SJSA1 (cell line): ENCODE measurements at places on chromosomes 5 and 9. TPM values are rescaled to one million over a fixed set of nuclear protein-coding genes. Genes with fewer than 3 reads are reported as not detected.

The GCNT1 gene
- total RNA-seq: 14.6 and 17.8 TPM in 2 replicates

GRCh38 chr9:129200255-129200654 lies 22.2 kb upstream of the IER5L start:
- peaks cover 13% of the 10 kb centered on the region for H3K4me1 ChIP-seq
- no peaks in the 10 kb centered on the region for H3K27me3 ChIP-seq
- H3K36me3 ChIP-seq: no peaks in the 10 kb centered on the region
- H3K4me3 ChIP-seq: no peak overlapping the region
- H3K27ac ChIP-seq: no peak overlapping the region

DNA sequence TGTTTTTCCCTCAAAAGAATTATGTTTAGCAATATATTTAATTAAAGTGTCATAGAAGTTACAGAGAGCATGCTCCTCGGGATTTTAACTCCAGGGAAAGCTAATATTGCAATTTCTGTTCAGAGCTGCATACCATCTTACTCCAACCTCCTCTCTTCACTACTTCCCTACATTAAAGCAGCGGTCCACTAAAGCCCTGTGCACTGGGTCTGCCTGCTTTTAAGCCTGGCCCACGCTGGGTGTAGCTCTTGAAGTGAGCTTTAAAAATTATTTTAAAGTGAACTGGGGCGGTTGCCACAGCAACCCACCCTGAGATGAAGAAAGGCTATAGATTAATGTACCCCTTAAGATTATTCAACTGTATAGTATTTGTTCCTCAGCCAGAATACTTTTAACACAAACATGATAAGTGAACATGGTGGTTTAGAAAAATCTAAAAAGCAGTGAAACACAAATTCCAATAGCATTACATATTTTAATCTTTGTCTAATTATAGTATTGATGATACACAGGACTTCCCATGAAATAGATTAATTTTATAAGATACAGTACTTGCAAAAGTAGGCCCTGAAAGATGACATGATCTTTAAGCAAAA lies 3.9 kb upstream of the MEF2C start:
- no peaks in the 10 kb centered on the region for H3K27me3 ChIP-seq
- no peak overlapping the region for H3K27ac ChIP-seq
- no peak for DNase-seq
- no peaks in the 10 kb centered on the region for H3K36me3 ChIP-seq

GRCh38 chr5:113505181-113505580 lies 8.3 kb upstream of the YTHDC2 start:
- H3K4me1 ChIP-seq: peaks cover 32% of the 10 kb centered on the region

GRCh38 chr5:137393196-137393993 lies 105.7 kb downstream of the SPOCK1 start:
- DNase-seq: no peak
- no peaks in the 10 kb centered on the region; the same call in 1 of the 2 replicates for H3K27me3 ChIP-seq
- no peaks in the 10 kb centered on the region for H3K4me1 ChIP-seq
- no peaks in the 10 kb centered on the region for H3K36me3 ChIP-seq

The NR2F1 gene
- 3.6 and 6.2 TPM in 2 replicates for total RNA-seq

GRCh38 chr9:122403381-122404000 lies 32.7 kb downstream of the PTGS1 start:
- H3K27me3 ChIP-seq: no peaks in the 10 kb centered on the region
- no peaks in the 10 kb centered on the region for H3K36me3 ChIP-seq
- H3K4me3 ChIP-seq: no peak overlapping the region
- no peak for DNase-seq
- H3K27ac ChIP-seq: peak overlapping the region; percentile 72

The REEP5 gene
- total RNA-seq: 57.0 and 76.3 TPM in 2 replicates

DNA sequence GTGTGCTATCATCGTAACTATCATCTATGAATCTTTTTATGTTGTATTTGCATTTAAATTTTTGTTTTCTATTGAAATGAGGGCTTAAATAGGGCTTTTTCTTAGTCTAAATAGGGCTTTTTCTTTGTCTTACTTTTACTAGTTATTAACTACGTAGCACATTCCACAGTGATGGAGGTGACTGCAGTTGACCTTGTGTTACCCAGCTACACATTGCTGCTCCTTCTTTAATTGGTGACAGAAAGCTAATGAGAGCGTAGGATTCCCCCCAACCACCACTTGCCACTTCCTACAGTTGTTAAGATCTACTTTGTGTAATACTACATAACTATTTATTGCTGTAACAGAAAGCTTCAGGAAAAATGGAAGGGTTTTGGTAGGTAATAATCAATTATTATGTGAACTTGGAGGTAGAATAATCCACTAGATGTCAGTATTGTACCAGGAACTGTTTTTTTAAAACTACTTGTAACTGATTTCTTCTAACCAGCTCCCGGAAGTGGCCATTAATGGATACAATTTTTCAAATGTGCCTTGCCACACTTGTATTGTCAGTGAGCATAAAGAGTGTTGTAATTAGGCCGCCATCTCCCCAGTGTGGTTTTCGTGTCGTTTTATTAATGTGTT lies 18.0 kb downstream of the MTRR start:
- peaks cover 7% of the 10 kb centered on the region for H3K4me1 ChIP-seq
- H3K27me3 ChIP-seq: no peaks in the 10 kb centered on the region
- H3K27ac ChIP-seq: peak overlapping the region; percentile 44
- H3K36me3 ChIP-seq: peaks cover 86% of the 10 kb centered on the region

GRCh38 chr5:82597437-82597836 lies 319.3 kb upstream of the RPS23 start:
- no peaks in the 10 kb centered on the region for H3K4me1 ChIP-seq
- no peaks in the 10 kb centered on the region for H3K36me3 ChIP-seq
- H3K4me3 ChIP-seq: no peak overlapping the region
- DNase-seq: no peak

GRCh38 chr9:106828070-106828469 lies 34.9 kb upstream of the ZNF462 start:
- no peak for DNase-seq
- H3K27ac ChIP-seq: no peak overlapping the region
- H3K36me3 ChIP-seq: no peaks in the 10 kb centered on the region
- no peaks in the 10 kb centered on the region for H3K4me1 ChIP-seq
- no peaks in the 10 kb centered on the region for H3K27me3 ChIP-seq
- H3K4me3 ChIP-seq: no peak overlapping the region
